Lung (tissue), 17 donors: ENCODE measurements at places on chromosomes 6 and 20.
A peak's percentile ranks its signal among the peaks of the same experiment; 100 is the strongest.

DNA sequence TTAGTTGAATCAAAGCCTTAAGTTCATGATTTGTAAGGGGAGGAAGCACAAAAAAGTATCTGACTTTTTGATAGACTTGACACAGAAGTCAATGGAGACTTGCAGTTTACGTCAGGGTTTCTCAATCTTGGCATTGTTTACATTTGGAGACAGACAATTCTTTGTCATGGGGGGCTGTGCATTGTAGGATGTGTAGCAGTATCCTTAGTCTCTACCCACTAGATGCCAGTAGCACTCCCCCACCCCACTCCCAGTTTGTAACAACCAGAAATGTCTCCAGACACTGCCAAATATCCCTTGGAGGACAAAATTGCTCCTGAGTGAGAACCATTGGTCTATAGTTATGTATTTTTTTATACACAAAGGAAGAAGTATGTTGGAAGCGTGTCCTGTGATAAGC, 434.1 kb downstream of the RFPL4B start:
- H3K36me3 ChIP-seq = no peaks in the 10 kb centered on the region
- H3K4me1 ChIP-seq = no peaks in the 10 kb centered on the region
- no peak overlapping the region for H3K4me3 ChIP-seq
- H3K27me3 ChIP-seq = no peaks in the 10 kb centered on the region

GRCh38 chr20:22260506-22260905, 323.9 kb downstream of the FOXA2 start:
- H3K27me3 ChIP-seq = no peaks in the 10 kb centered on the region
- H3K4me1 ChIP-seq = no peaks in the 10 kb centered on the region
- H3K27ac ChIP-seq = no peak overlapping the region
- H3K36me3 ChIP-seq = no peaks in the 10 kb centered on the region
- peak; percentile 27 for DNase-seq

DNA sequence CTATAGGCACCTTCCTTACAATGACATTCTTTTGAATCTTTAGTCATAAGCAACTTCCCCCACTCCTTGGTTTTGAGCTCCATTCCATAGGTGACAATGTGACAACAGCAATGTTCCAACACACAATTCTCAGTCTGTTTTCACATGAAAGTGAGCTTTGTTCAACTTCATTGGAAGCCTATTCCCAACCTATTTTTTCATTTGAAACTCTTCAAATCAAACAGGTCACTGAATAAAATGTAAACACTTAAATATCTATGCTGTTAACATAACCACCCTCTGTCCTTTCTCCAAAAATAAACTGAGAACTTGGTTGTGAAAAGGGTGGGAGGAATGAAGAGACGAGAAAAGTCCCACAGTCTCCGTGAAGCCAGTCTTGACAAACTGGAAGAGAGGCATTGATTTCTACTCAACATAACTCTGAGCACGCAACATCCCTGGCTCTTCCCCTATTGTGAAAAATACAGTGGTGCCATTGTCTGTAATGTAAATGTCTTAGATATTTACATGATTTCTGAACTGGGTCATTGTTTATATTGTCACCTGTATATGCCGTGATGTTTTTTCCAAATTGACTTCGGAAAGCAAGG, 343.1 kb downstream of the TFAP2A start:
- no peaks in the 10 kb centered on the region for H3K27me3 ChIP-seq
- DNase-seq = no peak
- H3K27ac ChIP-seq = no peak overlapping the region
- no peaks in the 10 kb centered on the region for H3K36me3 ChIP-seq
- H3K4me3 ChIP-seq = no peak overlapping the region

- H3K36me3 ChIP-seq = no peaks in the 10 kb centered on the region
- H3K4me1 ChIP-seq = no peaks in the 10 kb centered on the region
- no peak for DNase-seq
These were observed 44.7 kb upstream of the CCN2 start for GRCh38 chr6:131995917-131996316.

DNA sequence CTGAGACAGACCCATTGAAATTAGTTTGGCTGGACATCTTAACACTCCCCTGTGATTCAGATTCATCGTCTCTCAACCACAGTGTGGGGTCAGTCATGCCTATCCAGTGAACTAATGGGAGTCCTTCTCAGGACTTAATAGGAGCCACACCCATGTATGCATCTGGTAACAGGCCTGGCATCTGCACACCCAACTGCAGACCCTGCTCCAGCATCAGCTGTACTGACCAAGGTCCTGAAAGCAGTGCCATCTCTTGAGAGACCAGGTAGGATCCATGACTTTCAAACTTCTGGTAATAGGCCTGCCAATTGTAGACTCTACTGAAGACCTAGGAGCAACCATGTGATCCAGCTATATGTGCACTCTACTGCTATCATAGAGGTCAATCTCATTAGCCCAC, 363.6 kb upstream of the POU3F2 start:
- H3K4me3 ChIP-seq = no peak overlapping the region
- H3K27me3 ChIP-seq = no peaks in the 10 kb centered on the region
- H3K36me3 ChIP-seq = no peaks in the 10 kb centered on the region

GRCh38 chr20:50930139-50930975, 880 bp downstream of the ADNP start:
- H3K27me3 ChIP-seq = no peaks in the 10 kb centered on the region
- no peak for DNase-seq
- peak overlapping the region; percentile 98 for H3K4me3 ChIP-seq

- no peak overlapping the region for H3K27ac ChIP-seq
- no peaks in the 10 kb centered on the region for H3K4me1 ChIP-seq
- H3K4me3 ChIP-seq = no peak overlapping the region
- H3K27me3 ChIP-seq = no peaks in the 10 kb centered on the region
- H3K36me3 ChIP-seq = peaks cover 26% of the 10 kb centered on the region
- DNase-seq = no peak
These were observed 5.2 kb upstream of the ADRM1 start for GRCh38 chr20:62297449-62298227.

GRCh38 chr20:63004607-63005364, 2.0 kb downstream of the BHLHE23 start:
- H3K4me3 ChIP-seq = no peak overlapping the region
- H3K27me3 ChIP-seq = peaks cover 46% of the 10 kb centered on the region
- H3K4me1 ChIP-seq = peaks cover 11% of the 10 kb centered on the region

DNA sequence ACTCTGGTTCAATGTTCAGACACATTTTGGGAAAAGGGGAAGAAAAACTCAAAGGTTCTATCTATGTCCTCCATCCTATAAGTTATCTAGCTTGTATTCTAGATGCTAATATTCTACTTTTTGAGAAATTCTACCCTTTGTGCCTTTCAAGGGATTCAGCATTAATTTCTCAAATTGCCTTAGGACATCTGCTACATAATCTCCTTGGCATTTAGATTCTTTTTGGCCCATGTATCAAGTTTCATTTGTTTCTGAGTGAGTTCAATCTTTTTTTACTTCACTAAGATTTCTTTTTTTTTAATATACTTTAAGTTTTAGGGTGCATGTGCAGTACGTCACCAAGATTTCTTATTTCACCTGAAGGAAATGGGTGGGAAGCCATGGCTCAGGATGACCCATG, 232.7 kb upstream of the TENT5A start:
- no peaks in the 10 kb centered on the region for H3K4me1 ChIP-seq
- H3K36me3 ChIP-seq = no peaks in the 10 kb centered on the region
- H3K27me3 ChIP-seq = no peaks in the 10 kb centered on the region
- H3K27ac ChIP-seq = no peak overlapping the region
- DNase-seq = no peak
- no peak overlapping the region for H3K4me3 ChIP-seq

- H3K27ac ChIP-seq = no peak overlapping the region
- no peaks in the 10 kb centered on the region for H3K36me3 ChIP-seq
These were observed 216.9 kb upstream of the LRFN2 start for GRCh38 chr6:40803897-40804702.

GRCh38 chr6:13445005-13445743, 42.2 kb downstream of the GFOD1 start:
- no peaks in the 10 kb centered on the region for H3K36me3 ChIP-seq
- H3K4me3 ChIP-seq = no peak overlapping the region
- peaks cover 17% of the 10 kb centered on the region for H3K4me1 ChIP-seq
- no peaks in the 10 kb centered on the region for H3K27me3 ChIP-seq
- DNase-seq = peak; percentile 88

DNA sequence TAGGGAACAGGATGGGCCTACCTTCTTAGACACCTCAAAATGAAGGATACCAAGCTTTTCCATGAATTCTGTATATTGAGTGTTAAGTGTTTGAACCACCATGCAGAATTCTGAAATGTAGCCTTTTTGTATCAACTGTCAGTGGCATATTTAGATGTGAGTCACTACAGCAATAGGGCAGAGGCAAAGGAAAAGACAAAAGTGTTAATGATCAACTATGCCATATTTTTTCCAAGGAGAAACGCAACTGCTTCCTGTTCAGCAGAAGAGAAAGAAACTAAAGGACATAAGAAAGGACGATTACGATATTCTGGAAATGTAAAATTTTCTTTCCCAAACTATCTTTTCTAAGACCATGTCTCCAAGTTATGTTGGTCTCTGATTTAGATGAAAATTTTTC, 104.6 kb upstream of the RSPO3 start:
- H3K36me3 ChIP-seq = no peaks in the 10 kb centered on the region
- no peak overlapping the region for H3K27ac ChIP-seq
- H3K4me1 ChIP-seq = no peaks in the 10 kb centered on the region
- H3K4me3 ChIP-seq = no peak overlapping the region
- no peaks in the 10 kb centered on the region for H3K27me3 ChIP-seq
- no peak for DNase-seq

GRCh38 chr6:47669684-47670513, 28.5 kb upstream of the ADGRF4 start:
- H3K27me3 ChIP-seq = no peaks in the 10 kb centered on the region
- DNase-seq = no peak
- no peak overlapping the region for H3K4me3 ChIP-seq
- no peaks in the 10 kb centered on the region for H3K4me1 ChIP-seq
- H3K36me3 ChIP-seq = no peaks in the 10 kb centered on the region

GRCh38 chr6:40256831-40257230, 322.6 kb upstream of the MOCS1 start:
- DNase-seq = no peak
- H3K4me1 ChIP-seq = no peaks in the 10 kb centered on the region
- no peaks in the 10 kb centered on the region for H3K36me3 ChIP-seq
- no peak overlapping the region for H3K27ac ChIP-seq
- no peak overlapping the region for H3K4me3 ChIP-seq

GRCh38 chr6:101876431-101876830, 482.9 kb downstream of the GRIK2 start:
- no peaks in the 10 kb centered on the region for H3K27me3 ChIP-seq
- H3K4me3 ChIP-seq = no peak overlapping the region
- no peaks in the 10 kb centered on the region for H3K36me3 ChIP-seq
- no peak for DNase-seq
- H3K27ac ChIP-seq = no peak overlapping the region

GRCh38 chr6:39610221-39610620, 115.0 kb downstream of the KIF6 start:
- peak; percentile 93 for DNase-seq
- H3K4me1 ChIP-seq = no peaks in the 10 kb centered on the region
- no peaks in the 10 kb centered on the region for H3K36me3 ChIP-seq
- H3K4me3 ChIP-seq = no peak overlapping the region
- no peak overlapping the region for H3K27ac ChIP-seq

DNA sequence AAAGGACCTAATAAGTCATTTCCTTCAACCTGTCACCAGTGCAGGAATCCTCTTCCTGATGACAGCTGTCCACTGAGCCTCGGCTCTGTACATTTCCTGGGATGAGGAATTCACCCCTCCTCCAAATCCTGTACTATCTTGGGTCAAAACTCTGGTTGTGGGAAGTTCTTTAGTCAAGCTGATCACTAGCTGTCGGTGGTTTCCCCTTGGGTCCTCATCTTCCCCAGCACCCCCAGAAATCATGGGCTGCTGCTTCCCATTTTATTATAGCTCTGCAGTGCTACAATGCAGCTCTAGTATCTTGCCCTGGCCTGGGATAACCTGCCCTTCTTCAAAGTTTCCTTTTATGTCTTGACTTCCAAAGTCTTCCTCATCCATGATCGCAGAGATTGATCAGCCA, 14.6 kb upstream of the ADA start:
- no peaks in the 10 kb centered on the region for H3K36me3 ChIP-seq
- H3K27ac ChIP-seq = no peak overlapping the region
- H3K4me1 ChIP-seq = no peaks in the 10 kb centered on the region
- no peak for DNase-seq
- no peak overlapping the region for H3K4me3 ChIP-seq

- no peaks in the 10 kb centered on the region for H3K4me1 ChIP-seq
- H3K36me3 ChIP-seq = no peaks in the 10 kb centered on the region
- no peaks in the 10 kb centered on the region for H3K27me3 ChIP-seq
- no peak overlapping the region for H3K27ac ChIP-seq
- no peak for DNase-seq
These were observed 159.3 kb upstream of the CENPW start for GRCh38 chr6:126180585-126180984.

- DNase-seq = peak; percentile 58
- no peaks in the 10 kb centered on the region for H3K27me3 ChIP-seq
- peaks cover 11% of the 10 kb centered on the region for H3K36me3 ChIP-seq
- H3K4me1 ChIP-seq = peaks cover 35% of the 10 kb centered on the region
- no peak overlapping the region for H3K4me3 ChIP-seq
These were observed 35.7 kb upstream of the ID1 start for GRCh38 chr20:31569163-31570020.

DNA sequence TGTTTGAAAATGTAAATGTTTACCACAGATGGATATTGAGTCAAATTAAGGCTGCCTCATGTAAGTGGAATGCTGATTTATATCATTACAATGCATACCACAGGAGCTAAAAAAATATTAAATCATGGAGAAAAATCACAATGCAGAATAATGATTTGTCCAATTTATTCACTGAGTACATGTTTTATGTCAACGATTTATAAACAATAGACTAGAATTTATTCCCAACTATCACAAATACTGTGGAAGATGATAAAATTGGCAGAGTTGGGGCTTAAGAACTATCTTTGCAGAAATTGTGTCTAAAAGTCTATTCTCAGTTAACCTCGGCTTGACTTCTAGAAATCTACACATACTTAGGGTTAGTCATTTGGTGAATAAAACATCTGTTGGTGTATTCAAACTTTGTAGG, 472.1 kb upstream of the MARCKS start:
- no peaks in the 10 kb centered on the region for H3K27me3 ChIP-seq
- no peak overlapping the region for H3K27ac ChIP-seq
- no peak overlapping the region for H3K4me3 ChIP-seq
- DNase-seq = no peak
- H3K36me3 ChIP-seq = no peaks in the 10 kb centered on the region

DNA sequence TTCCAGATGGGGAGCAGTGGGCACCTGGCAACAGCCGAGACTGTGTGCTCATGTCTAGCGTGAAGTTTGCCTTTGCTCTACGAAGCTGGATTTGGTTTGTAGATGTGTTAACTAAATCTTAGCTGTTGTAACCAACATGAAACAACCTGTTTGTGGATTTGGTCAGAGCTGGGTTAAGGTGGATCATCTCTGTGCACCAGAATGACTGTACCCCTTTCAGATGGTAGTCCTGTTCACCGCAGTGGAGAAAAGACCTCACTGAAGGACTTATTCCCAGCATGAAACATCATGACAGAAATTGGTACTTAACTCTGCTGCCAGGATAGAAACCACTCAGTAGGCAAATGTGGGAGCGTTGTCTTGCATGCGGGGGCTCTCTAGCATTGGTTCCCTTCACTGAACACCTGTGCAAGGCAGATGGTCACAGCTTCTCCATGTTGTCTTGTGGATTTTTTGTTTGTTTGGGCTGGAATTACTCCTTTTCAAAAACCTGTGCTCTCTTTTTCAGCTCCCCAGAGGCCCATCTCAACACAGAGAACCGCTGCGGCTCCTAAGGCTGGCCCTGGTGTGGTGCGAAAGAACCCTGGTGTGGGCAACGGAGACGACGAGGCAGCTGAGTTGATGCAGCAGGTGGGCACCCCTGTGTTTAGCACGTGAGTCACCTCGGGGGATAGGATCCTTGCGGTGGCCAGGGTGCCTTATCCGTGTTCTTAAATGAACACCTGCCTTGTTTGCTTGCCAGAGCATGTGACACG, 19.3 kb upstream of the EFCAB8 start:
- no peaks in the 10 kb centered on the region for H3K27me3 ChIP-seq
- no peak overlapping the region for H3K4me3 ChIP-seq
- H3K27ac ChIP-seq = no peak overlapping the region
- DNase-seq = no peak
- H3K4me1 ChIP-seq = no peaks in the 10 kb centered on the region
